T follicular helper cell (primary cell): ENCODE measurements at places on chromosomes 16 and 17.

GRCh38 chr17:38585056-38585917 lies 20.5 kb downstream of the SRCIN1 start:
- DNase-seq = no peak

GRCh38 chr16:53870831-53871230 lies 166.9 kb downstream of the FTO start:
- no peak for DNase-seq

DNA sequence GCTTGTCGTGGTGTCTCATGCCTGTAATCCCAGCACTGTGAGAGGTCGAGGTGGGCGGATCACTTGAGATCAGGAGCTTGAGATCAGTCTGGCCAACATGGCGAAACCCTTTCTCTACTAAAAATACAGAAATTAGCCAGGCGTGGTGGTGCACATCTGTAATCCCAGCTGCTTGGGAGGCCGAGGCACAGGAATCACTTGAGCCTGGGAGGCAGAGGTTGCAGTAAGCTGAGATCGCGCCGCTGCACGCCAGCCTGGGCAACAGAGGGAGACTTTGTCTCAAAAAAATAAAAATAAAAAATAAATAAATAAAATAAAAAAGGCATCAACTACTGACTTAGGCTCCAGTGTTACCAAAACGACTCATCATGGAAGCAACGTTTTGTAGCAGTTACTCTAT lies 115.5 kb downstream of the PLCG2 start:
- DNase-seq = no peak

- no peak for DNase-seq
Observed at GRCh38 chr17:19372439-19372838, 5.9 kb upstream of the MAPK7 start.

GRCh38 chr17:35801583-35802224 lies 6.3 kb upstream of the MMP28 start:
- DNase-seq = no peak

DNA sequence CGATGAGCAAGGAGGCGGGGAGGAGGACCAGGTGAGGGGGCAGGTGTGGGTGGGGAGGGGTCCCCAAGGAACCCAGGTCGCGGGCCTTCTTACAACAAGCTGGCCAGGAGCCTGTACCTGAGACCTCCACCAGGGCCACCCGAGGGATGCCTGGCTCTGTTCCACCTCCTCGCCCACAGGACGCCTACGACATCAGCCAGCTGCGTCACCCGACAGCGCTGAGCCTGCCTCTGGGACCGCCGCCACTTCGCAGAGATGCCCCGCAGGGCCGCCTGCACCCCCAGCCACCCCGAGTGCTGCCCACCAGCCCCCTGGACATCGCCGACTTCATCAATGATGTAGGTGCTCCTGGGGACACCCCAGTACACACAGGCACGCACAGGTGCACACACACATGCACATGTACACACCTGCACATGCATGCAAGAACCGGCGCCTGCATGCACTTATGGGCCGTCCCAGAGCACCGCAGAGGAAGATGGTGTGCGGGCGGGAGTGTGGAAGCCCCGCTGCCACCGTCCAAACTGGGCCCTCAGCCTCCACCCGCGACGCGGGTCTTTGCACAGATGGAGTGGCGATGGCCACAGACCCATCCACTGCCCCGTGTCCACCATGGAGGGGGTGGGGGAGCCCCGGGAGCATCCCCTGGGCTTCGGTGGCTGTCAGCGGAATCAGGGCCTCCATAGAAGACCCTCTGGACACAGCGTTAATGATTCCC lies 6.6 kb downstream of the SLC22A31 start:
- no peak for DNase-seq

GRCh38 chr16:4328046-4328781 lies 12.3 kb downstream of the GLIS2 start:
- peak; percentile 33 for DNase-seq

GRCh38 chr16:85984231-85984880 lies 85.4 kb downstream of the IRF8 start:
- DNase-seq = no peak

GRCh38 chr17:68424203-68424602 lies 33.1 kb downstream of the WIPI1 start:
- DNase-seq = no peak

- DNase-seq = no peak
Observed at GRCh38 chr16:86946396-86946795, 368.0 kb downstream of the FOXL1 start.

GRCh38 chr16:3954411-3954921 lies 74.0 kb upstream of the CREBBP start:
- no peak for DNase-seq

GRCh38 chr17:44012391-44012790 lies 2.4 kb downstream of the TMEM101 start:
- DNase-seq = no peak

DNA sequence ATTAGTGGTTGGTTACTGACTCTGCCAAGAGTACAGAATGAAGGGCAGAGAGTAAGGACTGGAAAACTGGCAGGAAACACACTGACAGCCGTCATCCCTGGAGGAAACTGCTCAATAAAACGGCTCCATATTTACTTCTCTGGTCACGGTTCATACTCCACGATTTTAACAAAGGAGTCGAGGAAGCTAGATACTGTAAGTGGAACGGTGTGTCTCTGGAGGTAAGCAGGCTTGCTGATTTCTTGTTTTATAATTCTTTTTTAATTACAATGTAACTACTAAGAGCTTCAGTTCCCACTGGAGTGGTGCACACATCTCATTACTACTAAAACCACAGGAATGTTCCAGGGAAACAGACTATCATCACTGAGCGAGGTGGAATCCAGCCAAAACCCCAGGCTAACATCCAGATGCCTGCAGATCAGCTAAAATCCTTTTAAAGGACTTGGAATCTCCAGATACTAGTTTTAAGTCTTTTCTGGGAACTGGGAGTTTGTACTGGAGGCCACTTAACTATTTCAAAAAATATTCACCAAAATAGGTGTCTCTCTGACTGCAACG lies 17.8 kb downstream of the SERPINF1 start:
- DNase-seq = no peak
